ENCODE measurements at places on chromosomes 4 and X.

DNA sequence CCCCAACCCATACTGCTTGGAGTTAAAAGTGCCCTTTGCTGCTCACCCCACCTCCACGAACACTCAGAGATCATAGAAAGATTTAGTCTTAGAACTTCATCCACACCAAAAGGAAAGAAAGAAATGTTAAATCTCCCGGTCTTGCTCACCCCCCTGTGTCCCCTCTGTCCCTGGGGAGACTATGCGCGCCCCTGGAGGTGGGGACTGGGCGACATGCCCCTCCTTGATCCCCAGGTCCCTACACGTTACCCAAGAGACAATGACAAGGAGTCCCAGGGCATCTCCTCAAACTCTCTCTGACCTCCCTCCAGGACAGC is 620 bp downstream of the ITM2A start:
- no peak for DNase-seq

- peak; percentile 24 for DNase-seq
These were observed 9.1 kb downstream of the NSG1 start for GRCh38 chr4:4395849-4396627.

DNA sequence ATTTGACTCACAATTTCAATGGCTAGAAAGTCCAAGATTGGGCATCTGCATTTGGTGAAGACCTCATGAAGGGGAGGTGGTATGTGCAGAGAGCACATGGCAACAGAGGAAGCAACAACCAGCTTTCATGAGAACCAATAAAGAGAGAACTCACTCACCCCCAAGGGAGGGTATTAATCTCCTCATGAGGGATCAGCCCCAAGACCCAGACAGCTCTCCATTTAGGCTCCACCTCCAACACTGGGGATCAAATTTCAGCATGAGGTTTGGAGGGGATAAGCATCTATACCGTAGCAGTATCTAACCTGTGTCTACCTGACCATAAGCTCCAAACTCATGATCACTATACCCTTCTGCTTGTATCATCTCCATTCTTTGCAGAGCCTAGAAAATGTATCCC is 9.3 kb upstream of the TBC1D19 start:
- no peak for DNase-seq

- no peak for DNase-seq
These were observed 42.4 kb downstream of the DCUN1D4 start for GRCh38 chr4:51885363-51885762.

- no peak for DNase-seq
These were observed 352.9 kb downstream of the GASK1B start for GRCh38 chr4:157819693-157820464.

DNA sequence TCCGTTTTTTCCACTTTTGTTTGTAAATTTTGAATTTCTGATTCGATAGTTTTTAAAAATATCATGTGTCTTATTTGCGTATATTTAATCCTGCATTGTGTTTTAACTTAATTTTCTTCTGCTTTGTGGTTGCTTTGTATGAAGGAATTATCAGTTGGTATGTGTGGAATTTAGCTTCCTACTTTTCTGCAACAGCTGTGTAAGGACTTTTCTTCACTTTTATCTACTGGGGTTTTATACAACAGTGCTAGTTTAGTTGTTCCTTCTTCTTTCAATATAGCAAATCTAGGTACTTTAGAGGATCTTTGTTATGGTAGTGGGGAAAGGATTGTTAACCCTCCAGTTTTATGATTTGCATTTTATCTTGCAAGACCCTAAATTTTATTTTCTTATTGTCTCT is 410.3 kb downstream of the CCSER1 start:
- no peak for DNase-seq
